Activated T-cell treated with anti-CD3 and anti-CD28 coated beads, Interleukin-2, amount 50 U/mL, for 72 hours (primary cell): ENCODE measurements at places on chromosomes 13 and 19. TPM values are rescaled to one million over a fixed set of nuclear protein-coding genes. Genes with fewer than 3 reads are reported as not detected.

GRCh38 chr19:19111136-19111835 is 27.0 kb downstream of the TMEM161A start:
- DNase-seq: no peak

DNA sequence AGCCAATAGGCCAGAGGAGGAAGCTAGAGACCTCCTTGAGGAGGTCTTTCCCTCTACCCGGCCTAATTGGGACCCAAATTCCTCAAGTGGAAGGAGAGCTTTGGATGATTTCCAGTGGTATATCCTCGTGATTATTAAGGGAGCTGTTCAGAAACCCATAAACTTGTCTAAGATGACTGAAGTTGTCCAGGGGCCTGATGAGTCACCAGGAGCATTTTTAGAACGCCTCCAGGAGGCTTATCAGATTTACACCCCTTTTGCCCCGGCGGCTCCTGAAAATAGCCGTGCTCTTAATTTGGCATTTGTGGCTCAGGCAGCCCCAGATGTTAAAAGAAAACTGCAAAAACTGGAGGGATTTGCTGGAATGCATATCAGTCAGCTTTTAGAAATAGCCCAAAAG is 198.1 kb downstream of the ZNF486 start:
- no peak for DNase-seq

GRCh38 chr19:48813123-48813913 is 2.5 kb upstream of the BCAT2 start:
- no peak for DNase-seq

- no peak for DNase-seq
Observed at GRCh38 chr19:49403404-49404187, 15.5 kb downstream of the KASH5 start.

DNA sequence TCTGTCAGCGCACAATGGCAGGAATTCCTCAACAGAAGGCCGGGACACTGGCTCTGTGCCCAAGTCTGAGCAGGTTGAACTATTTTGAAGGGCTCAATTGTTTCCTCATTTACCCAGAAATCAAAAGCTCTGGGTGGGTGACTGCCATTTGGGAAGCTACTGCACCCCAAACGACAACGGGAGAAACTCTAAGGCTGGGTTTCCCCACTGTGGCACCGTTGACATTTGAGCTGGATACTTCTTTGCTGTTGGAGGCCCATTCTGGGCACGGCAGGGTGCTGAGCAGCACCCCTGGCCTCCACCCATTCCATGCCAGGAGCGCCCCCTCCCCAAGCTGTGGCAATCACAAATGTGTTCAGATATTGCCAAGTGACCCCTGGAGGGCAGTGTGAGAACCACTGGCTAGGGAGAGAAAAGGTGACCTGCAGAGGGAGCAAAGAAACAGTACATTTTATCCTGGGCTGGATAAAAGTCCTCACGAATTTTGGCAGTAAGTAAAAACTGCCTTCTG is 62.5 kb downstream of the RFX2 start:
- no peak for DNase-seq

The NAXD gene
- total RNA-seq: 27.4 TPM

DNA sequence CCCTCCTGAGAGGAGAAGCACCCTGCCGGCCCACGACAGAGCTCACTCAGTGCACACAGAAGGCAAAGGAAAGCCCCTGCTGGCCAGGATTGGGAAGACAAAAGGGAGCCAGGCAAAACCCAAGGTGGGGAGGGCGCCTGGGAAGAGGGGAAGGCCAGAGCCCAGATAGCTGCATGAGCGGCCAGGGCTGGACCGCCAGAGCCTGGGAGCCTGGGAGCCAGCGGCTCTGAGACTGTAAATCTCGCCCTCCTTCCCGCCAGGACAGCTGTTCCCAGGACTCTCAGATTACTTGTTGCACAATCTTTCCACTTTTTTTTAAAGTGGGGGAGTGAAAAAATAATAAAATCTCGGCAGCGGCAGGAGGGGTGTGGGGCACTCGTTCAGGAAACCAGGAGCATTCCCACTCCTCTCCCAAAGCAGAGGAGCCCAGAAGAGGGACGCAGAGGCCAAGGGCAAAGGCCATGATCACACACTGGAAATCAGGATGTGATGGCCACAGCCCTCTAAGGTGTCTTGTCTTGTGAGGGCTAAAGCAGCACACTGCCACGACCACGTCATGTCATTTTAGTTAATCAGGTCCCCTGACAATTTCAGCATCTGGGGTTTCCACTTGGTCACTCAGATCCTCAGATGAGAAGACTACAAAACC is 19.6 kb upstream of the EPHX3 start:
- no peak for DNase-seq

DNA sequence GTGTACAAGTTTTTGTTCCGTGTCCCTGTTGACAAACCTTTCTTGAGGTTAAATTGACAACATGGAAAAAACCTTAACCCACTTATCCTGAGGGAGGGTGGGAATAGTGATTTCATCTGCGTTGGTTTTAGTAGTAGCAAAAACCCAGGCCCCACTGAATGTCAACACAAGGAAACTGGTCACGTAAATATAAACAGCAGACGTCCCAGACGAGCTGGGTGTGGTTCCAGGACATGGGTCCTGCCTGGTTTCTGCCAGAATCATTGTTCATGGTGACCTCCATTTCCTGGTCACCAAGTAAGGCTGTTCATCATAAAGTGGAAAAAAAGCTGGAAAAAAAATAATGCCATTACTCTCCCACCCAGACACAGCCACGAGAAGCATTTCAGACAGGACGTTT is 16.9 kb upstream of the F2RL3 start:
- no peak for DNase-seq

DNA sequence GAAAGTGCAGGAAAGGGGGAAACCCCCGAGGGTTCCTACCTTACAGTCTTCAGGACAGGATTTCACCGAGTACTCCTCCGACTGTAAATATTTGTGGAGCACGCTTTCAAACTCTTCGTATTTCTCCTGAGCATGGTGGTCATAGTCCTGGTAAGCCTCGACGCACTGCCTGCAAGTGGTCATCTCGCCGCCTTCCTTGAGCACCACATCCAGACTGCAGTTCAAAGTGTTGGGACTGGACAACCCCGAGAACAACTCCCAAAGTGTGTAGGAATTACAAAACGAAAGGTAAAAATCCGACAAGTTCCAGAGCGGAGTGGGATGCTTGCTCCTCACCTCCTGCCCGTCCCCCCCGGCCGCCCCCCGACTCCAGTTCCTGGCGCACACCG is 349.7 kb downstream of the LIG4 start:
- DNase-seq: no peak

The DAND5 gene
- total RNA-seq: 0.32 TPM

- no peak for DNase-seq
Observed at GRCh38 chr19:38892841-38893240, 6.6 kb downstream of the SIRT2 start.

DNA sequence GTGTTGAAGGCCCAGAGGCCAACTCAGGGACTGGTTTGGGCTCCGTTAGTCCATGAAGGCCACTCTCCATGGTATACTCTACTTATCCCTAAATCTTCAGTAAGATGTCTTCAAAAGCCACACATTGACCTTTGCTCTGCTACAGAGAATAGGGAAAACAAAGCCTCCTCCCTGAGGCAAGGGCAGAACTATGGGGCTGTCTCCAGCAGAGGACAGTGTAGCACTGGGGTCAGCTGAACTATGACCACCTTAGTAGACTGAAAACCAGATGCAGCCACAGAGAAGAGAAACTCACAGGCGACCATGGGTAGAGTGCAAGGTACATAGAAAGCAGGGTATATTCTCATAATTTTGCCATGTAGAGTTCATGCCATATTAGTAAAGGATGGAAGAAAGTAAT is 587.4 kb downstream of the LMO7 start:
- no peak for DNase-seq

DNA sequence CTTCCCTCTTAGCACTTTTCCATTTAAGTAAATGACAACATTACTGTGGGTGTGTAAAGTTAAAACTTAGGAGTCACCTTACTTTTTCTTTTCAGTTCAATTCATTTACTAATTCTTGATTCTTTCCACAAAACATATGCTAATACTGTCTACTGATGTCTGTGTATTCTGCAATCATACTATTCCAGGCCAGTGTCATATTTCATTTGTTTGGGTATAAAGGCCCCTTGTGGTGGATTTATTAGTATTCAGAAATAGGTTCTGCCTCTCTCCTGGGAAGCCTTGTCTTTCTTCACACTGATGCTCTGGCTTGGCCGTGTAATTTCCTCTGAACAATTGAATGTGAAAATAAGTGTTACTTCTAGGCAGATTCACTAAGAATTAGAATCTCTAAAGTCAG is 621.9 kb upstream of the SPRY2 start:
- no peak for DNase-seq

The ZNF415 gene
- 3.4 TPM for total RNA-seq

The SYT3 gene
- total RNA-seq: 0.41 TPM

GRCh38 chr19:23470873-23471545 is 75.7 kb upstream of the ZNF91 start:
- no peak for DNase-seq
